Foreskin keratinocyte (primary cell): ENCODE measurements at places on chromosomes 12 and 14. TPM values are rescaled to one million over a fixed set of nuclear protein-coding genes. Genes with fewer than 3 reads are reported as not detected.
A peak's percentile ranks its signal among the peaks of the same experiment; 100 is the strongest.

Gene RDH16
- total RNA-seq = 0.07 TPM in 2 replicates

GRCh38 chr12:89306827-89307473 lies 45.4 kb downstream of the DUSP6 start:
- peak; percentile 3 for DNase-seq

DNA sequence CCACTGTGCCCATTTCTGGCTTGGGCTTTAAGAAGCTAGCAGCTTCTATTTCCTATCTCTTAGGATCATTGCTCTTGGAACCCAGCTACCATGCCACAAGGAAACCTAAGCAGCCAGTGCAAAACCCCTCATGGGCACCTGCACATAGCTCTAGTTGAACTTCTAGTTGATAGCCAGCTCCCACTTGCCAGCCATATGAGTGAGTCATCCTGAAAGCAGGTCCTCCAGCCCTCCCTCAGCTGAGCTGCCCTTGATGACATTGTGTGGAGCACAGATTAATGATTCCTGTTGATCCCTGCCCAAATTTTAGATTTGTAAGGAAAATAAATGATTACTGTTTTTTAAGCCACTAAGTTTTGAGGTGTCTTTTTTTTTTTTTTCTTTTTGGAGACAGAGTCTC lies 234.2 kb upstream of the FBXO33 start:
- DNase-seq = no peak

DNA sequence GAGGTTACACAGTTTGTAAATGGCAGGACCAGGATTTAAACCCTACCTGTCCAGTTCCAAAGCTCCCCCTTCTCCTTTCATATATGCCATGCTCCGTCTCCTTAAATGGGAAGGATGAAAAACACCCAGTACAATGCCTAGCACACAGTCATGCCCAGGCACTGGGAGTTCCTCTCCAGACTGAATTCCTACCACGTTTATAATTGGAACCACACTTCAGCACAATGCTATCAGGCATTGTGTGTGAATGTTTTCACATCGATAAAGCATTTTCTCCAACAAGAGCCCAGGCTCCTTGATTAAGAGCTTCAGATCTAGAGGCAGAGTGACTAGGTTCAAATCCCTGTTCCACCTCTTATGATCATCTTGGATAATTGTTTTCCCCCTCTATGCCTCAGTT lies 2.7 kb upstream of the NUAK1 start:
- DNase-seq = peak; percentile 56

Gene REP15
- 3.4 TPM in 2 replicates for total RNA-seq

DNA sequence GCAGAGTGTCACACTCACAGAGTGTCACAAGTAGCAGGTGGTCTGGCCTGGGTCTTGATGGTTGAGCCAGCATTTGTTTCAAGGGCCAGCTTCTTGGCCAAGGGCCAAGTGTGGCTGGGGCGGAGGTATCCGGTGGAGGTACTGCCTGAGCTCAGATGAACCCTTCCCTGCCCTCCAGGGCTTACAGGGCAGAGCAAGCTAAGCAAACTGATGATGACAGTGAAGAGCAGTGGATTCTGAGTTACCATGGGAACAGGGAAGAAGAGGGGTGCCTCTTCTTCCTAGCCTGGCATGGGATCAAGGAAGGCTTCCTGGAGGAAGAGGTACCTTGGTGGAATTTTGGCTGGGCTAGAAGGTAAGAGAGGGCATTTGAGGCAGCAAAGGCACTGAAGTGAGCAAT lies 35.7 kb downstream of the MVK start:
- DNase-seq = no peak

Gene HCAR2
- 2.2 TPM in 2 replicates for total RNA-seq

DNA sequence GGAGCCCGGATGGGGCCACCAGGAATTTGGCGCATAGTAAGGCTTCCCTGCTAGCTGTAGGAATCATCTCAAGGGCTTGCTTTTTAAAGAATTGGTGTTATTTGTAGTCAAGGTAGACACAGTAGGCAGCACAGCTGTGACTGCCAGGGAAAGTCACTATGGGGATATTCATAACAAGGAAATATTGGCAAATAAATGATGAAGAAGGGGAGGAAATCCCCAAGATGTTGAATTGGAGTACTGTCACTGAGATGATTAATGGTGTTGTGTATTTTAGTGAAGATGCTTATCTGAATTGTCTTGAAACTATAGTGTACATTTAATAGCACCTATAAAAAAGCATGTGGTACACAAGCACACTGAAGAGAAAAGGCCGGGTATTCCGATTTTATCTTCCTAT lies 118.9 kb downstream of the NPAS3 start:
- no peak for DNase-seq

DNA sequence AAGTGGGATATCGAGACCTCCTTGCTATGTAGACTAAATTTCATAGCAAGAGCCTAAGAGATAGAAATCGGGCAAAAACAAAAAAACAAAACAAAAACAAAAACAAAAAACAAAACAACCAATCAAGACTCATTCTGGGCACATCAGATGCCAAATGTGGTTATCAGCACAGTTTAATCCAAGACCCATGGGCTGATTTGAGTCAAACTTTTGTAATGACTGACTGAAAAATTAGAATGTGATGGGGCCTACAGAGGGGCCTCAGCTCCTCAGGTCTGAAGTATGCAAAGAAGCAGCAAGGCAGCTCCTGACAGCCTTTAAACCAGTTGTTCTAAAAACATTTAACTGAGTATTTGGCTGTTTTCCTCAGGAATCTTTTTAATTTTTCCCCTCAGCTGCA lies 49.3 kb downstream of the SLC4A8 start:
- no peak for DNase-seq

Gene TMEM119
- total RNA-seq = not detected in 2 replicates

- DNase-seq = no peak
Measured at GRCh38 chr12:109947521-109947920, 47.4 kb downstream of the TCHP start.
